ENCODE measurements at places on chromosomes 11 and 22.

DNA sequence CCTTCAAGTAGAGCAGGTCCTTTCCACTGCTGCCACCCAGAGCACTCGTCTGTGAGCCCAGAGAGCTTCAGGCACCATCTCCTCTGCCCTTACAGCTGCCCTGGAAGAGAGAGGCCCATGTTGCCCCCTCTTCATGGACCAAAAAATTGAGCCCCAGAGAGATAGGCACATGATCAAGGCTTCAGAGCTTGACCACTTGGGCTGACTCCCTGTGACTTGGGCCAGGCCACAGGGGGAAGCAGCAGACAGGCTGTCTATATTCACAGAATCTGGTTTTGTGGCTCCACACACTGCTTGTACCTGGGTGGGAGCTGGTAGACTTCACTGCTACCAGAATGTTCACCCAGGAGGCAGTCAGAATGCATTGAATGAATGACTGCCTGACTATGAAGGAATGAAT, 58.2 kb downstream of the SMIM38 start:
- no peak for DNase-seq

GRCh38 chr11:73374151-73374550, 2.0 kb upstream of the RELT start:
- DNase-seq: no peak

GRCh38 chr22:23137468-23137867, 4.3 kb downstream of the RSPH14 start:
- DNase-seq: no peak

DNA sequence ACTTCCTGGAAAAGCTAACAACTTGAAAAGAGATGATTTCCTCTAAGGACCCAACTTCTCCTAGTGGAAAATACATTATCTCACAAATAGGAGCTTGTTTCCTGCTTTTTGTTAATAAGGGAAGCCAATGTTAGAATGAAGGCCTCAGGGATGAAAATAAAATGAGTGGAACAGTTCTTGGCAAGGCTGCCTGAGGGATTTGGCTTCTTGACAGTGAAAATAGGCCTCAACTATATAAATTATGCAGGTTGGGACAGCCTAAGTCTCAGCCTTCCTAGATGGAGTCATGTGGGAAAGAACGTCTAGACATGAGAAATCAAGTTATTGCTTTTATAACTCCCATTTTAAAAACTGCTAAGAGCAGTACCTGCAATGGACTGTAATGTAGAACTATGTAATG, 92.8 kb upstream of the FIBIN start:
- DNase-seq: no peak

- peak; percentile 86 for DNase-seq
Measured at GRCh38 chr11:88102598-88102934, 72.7 kb downstream of the RAB38 start.

- DNase-seq: no peak
Measured at GRCh38 chr11:122140500-122140899, 24.5 kb upstream of the BLID start.

GRCh38 chr11:117618982-117619355, 178.0 kb downstream of the DSCAML1 start:
- DNase-seq: no peak

- DNase-seq: peak; percentile 35
Measured at GRCh38 chr22:22201185-22201929, 43.2 kb upstream of the VPREB1 start.

DNA sequence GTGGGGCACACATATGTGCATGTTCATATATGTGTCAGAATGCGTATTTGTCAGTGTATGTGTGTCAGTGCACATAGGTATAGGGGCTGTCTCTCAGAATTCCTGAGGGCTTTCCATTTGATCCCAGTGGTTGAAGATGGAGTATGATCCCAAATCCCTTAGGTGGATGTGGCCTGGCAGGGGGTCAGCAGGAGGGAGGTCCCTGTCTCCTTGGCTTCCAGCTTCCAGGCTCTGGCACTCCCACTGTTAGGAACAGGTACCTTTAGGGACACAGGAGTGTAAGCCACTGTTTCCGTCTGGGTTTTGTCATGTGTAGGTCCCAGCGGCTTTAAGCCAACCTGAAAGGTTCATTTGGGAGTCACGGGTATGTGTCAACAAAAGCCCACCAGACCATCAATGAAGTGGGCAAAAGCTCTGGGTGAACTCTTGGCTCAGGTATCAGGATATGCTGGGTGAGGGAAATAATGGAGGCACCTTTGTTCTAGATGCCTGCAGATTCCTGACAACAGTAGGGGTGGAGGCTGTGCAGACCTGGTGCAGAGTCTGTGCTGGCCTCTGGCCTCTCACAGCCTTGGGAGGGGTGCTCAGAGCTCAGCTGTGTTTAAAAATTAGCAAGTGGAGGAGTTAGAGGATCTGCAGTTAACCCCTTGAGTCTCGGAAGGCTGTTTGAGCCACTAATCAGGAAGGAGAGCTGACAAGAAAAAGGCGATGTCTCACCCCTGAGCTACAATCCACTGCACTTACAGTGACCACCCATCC, 9.0 kb downstream of the KCNQ1OT1 start:
- DNase-seq: no peak

GRCh38 chr22:30552719-30553118, 6.2 kb upstream of the SEC14L6 start:
- DNase-seq: no peak

GRCh38 chr11:134521452-134522289, 109.6 kb upstream of the B3GAT1 start:
- DNase-seq: no peak

- DNase-seq: peak; percentile 37
Measured at GRCh38 chr22:45159652-45160462, 3.9 kb upstream of the NUP50 start.

DNA sequence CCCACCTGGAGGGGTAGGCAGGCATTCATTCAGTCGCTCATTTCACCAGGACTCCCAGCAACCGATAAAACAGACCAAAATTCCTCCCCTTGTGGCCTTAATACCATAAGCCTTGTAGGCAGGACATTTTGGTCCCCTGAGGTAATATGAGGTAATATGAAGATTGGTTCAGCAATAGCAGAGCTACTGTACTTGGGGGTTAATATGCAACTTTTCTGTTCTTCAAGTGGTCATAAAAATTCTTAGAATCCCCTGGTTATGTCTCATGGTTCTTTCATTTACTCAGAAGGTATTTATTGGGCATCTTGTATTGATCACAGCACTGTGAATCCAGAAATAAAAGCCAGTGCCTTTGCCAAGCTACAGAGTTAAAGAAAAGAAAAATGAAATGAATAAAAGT, 29.8 kb downstream of the SHISA8 start:
- DNase-seq: no peak

- DNase-seq: no peak
Measured at GRCh38 chr22:50165436-50166123, 5.0 kb upstream of the PANX2 start.

DNA sequence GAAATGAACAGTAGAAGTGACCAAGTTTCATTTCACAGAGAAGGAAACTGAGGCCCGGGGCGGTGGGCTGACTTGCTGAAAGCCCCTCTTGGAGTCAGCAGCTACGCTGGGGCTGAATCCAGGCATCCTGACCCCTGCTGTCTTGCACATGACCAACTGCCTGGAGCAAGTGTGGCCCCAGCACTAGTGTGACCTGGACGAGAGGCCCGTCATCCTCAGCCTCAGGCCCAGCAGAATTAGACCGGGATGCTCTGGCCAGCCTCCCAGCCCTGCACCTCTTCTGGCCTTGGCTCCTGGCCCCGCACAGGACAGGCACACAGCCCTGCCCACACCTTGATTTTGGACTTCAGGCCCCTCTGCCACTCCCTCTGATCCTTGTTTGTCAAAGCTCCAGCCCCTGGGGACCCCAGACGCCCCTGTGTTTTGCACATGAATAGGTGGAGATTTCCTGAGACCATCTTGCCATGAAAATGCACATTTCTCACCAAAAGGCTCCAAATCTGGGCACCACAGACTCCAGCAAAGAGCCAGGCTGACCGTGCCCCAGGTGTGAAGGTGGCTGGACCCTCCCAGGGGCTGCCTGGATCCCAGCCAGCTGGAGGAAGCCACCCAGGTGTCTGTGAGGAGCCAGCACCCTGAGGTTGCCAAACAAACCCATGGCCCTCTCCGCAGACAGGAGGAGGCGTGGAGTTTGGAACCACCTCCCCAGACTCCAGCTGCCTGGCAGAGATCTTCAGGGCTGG, 24.9 kb downstream of the FGF4 start:
- no peak for DNase-seq

DNA sequence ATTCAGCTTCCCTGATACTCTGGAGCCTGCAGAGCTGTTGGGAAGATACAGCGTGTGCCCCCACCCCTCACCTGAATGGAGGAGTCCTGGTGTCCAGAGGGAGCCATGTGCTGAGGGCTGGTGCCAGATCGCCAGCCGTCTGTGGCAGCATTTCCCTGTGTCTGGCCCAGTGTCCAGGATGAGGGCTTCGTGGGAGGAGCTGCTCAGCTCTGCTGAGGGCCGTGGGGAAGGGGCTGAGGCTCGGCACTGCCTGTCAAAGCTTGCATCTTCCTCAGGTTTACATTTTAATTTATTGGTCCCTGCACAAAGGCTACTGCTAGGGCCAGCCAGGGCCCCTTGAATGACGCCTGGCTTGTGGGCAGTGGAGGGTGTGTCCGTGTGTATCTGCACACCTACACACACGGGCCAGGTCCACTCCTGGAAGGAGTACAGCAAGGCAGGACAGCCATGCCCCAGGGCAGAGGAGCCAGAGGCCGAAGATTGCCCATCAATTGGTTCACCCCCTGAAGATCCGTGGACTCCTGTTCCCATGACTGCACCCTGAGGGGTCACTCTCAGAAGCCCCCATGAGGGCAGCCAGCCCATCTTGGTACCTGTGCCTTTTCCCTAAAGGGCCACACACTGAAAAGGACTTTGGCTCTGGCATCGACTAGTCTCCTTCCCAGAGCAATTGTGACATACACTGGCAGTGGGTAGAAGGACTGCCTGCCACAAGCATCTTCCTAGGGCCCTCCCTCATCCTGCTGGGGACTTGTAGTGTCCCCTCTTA, 107.7 kb upstream of the PARVA start:
- DNase-seq: no peak

- DNase-seq: no peak
Measured at GRCh38 chr11:85772695-85773094, 38.2 kb downstream of the SYTL2 start.

GRCh38 chr22:40741116-40741515, 61.8 kb downstream of the MCHR1 start:
- no peak for DNase-seq

DNA sequence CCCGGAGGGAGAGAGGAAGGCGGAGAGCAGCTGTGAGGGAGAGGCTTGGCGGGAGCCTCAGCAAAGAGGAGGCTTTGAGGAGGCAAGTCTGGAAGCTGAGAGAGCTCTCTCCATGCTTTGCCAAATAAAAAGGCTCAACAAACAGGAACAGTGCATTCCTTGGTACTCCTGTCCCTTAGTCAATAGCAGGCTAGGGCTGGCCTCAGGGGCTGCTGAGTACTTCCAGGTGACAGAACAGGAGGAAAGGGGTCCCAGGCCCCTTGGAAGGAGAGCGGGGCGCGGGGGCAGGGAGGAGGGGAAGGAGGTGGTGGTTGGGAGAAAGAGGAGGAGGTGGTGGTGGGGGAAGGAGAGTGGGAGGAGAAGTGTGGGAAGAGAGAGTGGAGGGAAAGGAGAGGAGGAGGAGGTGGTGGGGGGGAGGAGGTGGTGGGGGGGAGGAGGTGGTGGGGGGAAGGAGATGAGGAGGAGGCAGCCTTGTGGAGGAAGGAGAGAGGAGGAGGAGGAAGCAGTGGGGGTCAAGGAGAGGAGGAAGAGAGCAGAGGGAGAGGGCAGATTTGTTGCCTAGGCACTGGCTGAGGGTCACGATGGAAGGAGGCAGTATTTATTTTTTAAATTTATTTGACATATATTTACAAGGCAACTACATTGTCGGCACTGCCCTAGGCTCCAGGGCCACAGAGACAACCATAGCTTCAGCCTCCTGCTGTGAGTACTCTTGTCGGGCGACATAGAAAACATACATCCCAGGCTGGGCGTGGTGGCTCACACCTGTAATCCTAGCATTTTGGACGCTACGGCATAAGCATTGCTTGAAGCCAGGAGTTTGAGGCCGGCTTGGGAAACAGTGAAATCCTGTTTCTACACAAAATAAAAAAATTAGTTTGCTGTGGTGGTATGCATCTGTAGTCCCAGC, 74.2 kb upstream of the ZBED5 start:
- no peak for DNase-seq

DNA sequence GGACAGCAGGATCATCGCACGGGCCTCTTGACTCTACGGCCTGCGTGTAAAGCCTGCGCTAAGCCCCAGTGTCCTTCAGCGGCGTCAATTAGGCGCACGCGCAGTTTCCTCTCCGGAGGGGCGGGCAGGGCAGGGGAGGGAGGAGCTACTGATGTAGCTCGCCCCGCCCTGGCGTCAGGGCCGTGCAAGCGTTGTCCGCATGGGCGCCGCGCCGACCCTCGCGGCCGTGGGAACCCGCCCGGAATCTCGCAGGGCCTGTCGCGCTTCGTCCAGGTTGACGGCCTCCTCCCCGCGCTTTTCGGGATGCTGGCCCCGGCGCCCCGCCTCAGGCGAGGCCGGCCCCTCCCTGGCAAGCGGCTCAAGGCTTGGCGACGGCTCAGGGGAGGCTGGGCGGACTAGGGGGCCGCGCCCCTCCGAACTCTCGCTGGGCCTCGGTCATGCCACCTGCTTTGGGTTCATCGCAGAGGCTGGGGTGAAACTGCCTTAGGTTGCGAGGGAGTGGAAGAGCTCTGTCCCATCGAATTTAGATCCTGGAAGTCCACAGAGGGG, 61.1 kb downstream of the ST3GAL4 start:
- peak; percentile 82 for DNase-seq

- no peak for DNase-seq
Measured at GRCh38 chr11:128724891-128725611, 31.2 kb downstream of the FLI1 start.

DNA sequence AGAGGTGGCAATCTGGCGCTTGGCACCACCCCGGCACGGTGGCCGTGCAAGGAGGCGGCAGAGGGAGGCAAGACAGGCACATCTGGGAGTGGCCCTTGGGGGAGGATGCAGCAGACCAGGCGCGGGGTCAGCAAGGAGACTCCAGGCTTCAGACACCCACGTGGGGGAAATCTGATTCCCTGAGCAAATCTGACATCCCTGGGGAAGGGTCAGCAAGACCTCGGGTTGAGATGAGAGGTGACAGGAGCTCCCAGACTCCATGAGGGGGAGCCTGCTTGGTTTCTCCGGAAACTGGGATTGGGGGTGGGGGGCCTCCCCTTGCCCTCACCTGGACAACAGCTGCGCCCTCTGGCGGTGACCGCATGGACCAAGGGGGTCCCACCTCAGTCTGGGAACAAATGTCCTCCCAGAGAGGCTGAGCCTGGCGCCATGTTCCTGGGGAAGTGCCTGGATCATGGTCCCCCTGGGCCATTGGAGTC, 4.0 kb upstream of the RCOR2 start:
- no peak for DNase-seq

- DNase-seq: no peak
Measured at GRCh38 chr22:30933457-30933856, 35.1 kb downstream of the MORC2 start.

GRCh38 chr22:45344334-45344733, 34.6 kb downstream of the FAM118A start:
- no peak for DNase-seq

All from inflammatory macrophage treated with lipopolysaccharide for 4 hours (primary cell).